Mesendoderm (in vitro differentiated cells): ENCODE measurements at places on chromosomes 16 and 17.

GRCh38 chr17:28574526-28574925 lies 2.2 kb downstream of the ALDOC start:
- DNase-seq: no peak

GRCh38 chr17:28180449-28180848 lies 138.0 kb downstream of the NLK start:
- DNase-seq: no peak

DNA sequence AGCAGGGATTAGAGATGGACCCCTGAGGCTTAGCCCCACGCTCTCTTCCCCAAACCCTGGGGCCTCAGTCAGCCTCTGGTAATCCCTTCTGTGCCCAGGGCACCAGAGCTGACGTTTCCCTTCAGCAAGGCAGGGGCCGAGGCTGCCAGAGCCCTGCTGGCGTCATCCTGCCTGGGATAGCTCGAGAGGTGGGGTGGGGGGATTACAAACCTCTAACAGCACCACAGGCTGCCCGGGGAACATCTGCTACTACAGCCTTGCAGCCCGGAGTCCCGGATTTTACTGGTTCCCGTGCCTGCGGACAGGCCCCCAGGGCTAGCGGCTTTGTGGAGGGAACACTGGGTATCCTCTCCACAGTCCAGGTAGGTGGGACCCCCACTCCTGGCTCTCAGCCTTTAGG lies at the start of gene AANAT:
AANAT (plus strand) TSS at position 238 of the 400 bp plus-strand sequence. CDS start 1,144 bp downstream, outside the sequence.
- peak; percentile 24 for DNase-seq

DNA sequence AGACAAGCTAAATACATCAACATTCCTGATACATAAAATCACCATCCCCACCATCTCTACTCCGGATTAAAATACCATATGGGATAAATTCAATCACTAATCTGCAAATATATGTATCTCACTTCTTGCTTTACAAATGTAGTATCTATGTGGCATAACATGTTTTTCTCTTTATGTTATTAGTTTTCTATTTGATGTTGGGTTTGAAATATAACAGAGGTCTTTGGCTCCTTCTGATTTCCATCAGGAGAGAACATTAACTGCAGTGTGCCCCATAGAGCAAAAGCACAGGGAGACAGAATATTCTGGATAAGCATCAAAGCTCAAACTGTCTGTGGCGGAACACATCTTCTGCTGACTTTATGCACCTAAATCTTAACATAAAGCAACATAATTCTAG lies 547.2 kb upstream of the CDH8 start:
- no peak for DNase-seq

DNA sequence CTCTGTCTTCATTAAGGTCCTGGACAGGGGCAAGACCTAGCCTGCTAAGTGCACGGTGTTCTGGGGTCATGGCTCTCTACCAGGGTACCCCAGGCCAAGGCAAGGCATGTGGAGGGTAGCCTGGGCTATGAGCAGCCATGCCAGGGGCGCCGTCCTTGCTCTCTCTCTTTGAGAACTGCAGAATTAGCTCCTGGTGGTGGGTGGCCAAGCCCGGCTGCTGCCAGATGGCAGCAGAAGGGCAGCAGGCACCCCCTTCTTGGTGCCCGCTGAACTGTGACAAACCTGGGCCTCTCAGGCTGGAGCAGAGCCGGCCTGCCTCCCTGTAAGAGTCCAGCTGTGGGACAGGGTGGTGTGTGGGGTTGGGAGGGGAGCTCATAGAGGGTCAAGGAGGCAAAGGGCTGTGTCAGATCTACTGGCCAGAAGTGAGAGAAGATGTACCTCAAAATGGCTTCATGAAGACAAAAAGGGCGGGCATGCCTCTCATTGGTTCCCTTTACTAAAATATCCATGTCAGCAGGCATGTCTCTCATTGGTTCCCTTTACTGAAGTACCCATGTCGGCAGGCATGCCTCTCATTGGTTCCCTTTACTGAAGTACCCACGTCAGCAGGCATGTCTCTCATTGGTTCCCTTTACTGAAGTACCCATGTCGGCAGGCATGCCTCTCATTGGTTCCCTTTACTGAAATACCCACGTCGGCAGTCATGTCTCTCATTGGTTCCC lies 81.7 kb upstream of the SDK2 start:
- no peak for DNase-seq

- no peak for DNase-seq
Observed at GRCh38 chr17:43801844-43802243, 21.6 kb downstream of the CFAP97D1 start.

DNA sequence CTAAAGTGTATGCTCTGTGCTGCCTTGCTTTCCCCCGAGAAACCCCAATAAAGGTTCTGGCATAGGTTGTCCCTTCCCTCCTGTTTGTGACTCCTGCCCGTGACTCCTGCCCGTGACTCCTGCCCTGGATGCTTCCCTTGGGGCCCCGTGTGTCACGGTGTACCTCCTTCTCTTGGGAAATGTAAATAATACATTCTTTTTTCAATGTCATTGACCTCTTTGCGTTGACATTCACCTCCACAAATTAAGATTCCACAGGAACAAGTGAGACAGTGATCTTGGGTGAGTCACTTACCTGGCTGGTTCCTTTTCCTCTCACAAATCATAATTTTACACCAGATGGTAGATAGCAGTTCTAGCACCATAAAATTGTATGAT lies 632 bp downstream of the CCL15 start:
- no peak for DNase-seq

GRCh38 chr16:61644736-61645135 lies 391.5 kb downstream of the CDH8 start:
- DNase-seq: no peak

DNA sequence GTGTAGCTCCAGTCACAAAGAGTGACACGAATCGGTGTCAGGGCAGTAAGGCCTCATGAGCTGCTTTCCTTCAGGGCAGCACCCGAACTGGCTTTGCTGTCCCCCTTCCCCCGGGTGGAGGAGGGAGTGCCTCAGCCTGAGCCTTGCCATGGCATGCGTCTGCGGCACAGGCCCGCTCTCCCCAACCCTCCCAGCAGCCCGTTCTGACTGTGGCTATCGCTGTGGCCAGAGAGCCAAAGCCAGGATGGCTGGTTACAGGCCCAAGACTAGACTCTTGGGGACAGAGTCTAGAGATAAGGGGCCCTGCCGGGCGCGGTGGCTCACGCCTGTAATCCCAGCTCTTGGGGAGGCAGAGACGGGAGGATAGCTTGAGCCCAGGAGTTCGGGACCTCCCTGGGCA lies 25.9 kb downstream of the CLUH start:
- no peak for DNase-seq

GRCh38 chr17:39548494-39549225 lies 59.1 kb downstream of the NEUROD2 start:
- DNase-seq: no peak

GRCh38 chr17:44795928-44796327 lies 34.2 kb downstream of the GJC1 start:
- no peak for DNase-seq

- peak; percentile 75 for DNase-seq
Observed at GRCh38 chr17:55513885-55514590, 2.8 kb upstream of the SMIM36 start.

DNA sequence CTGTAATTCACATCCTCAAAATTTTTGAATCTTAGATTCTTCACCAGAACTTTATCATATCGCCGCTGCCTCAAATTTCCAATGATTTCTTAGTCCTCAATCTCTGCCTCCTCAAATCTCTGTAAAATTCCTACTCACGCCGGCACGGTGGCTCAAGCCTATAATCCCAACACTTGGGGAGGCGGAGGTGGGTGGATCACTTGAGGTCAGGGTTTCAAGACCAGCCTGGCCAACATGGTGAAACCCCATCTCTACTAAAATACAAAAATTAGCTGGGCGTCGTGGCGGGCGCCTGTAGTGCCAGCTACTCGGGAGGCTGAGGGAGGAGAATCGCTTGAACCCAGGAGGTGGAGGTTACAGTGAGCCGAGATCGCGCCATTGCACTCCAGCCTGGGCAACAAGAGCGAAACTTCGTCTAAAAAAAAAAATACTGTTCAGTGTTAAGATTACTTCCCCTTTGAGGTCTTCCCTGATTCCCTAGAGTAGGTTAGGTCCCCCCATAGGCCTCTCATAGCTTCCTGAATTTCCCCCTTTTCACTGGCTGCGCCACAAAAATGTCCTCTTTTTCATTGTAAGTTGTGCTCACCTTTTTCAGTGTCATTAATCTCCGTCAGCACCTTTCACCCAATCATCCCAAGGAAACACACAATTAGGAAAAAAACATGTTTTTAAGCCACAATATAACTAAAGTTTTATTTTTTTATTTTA lies 919 bp upstream of the CBX1 start:
- no peak for DNase-seq

DNA sequence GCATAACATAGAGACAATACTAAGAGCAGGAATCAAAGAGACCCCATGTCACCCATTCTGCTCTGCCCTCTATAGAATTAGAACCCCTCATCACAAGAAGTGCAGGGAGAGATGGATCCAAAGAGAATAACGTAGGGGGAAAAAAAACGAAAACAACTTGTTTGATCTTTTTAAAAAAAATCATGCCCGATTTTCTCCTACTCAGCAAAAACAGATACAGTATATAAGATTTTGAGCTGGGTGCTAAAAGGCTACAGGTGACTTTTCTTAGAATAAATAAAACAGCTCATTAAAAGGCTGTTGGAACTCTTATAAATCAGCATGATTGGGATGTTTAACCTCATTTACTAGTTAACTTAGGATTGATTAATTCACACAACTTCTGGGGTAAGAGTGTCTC lies 17.4 kb downstream of the UBN1 start:
- DNase-seq: no peak

DNA sequence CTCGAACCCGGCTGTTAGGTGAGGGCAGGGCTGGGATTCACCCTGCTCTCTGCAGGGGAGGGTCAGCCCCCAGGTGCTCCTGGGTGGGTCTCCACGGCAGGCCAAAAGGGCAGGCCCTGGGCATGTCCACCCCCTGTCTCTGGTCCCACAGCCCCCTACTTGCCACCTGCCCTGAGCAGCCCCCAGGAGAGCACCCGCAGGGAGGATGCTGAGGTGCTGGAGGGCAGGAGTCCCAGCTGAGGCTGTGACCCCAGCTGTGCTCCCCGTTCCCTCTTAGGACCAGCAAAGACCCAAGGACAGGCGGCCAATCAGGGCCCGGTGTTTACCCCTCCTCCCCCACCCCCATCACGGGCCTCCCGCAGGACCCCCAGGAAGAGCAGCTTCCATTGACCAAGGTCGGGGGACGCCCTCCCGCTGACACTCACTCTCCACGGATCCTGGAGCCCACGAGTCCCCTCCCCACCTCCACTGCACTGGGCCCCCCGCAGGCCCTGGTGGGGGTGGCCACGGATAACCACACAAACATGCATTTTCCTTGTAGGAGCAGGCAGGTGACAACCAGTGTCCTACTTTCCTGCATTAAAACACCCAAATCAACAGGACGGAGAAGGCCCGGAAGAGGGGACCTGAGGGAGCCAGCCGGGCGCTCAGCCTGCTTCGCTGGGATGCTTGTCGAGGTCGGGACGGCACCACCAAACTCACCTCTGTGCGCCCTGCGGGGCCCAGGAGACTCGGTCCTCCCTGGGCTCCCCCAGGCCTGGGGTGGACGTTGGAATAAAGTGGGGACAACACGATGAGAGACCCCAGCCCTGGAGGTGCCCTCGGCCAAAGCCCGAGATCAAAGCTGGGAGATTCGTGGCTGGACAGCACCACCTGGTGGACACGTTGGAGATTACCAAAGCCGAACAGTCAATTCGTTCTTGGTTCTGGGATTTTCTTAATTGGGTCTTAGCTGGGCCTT lies 22.5 kb upstream of the ENPP7 start:
- DNase-seq: peak; percentile 46

DNA sequence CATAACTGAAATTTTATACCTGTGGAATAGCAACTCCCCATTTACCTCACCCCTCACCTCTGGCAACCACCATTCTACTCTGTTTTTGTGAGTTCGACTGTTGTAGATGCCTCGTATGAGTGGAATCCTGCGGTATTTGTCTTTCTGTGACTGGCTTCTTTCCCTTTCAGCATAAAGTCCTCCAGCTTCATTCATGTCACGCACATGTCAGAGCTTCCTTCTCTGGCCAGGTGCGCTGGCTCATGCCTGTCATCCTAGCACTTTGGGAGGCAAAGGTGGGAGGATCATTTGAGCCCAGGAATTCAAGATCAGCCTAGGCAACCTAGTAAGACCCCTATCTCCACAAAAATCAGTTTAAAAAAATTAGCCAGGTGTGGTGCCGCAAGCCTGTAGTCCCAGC lies 278.4 kb downstream of the PARN start:
- DNase-seq: no peak

DNA sequence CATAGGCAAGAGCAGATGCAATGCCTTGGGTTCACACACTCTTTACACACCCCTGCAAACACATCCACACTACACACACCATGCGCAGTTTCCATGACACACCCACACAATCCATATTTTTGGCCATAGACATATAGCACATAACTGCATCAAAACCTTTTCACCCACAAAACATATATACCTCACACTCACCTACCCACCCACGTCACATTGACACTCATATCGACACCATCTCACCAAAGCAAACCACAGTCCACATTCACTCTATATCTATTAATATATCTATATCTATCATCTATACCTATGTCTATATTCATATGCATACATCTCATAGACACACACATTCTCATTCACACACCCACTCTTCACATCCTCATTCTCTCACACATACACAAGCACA lies 246.9 kb downstream of the SHISA9 start:
- DNase-seq: no peak

GRCh38 chr17:55444471-55445441 lies 23.1 kb upstream of the MMD start:
- no peak for DNase-seq

DNA sequence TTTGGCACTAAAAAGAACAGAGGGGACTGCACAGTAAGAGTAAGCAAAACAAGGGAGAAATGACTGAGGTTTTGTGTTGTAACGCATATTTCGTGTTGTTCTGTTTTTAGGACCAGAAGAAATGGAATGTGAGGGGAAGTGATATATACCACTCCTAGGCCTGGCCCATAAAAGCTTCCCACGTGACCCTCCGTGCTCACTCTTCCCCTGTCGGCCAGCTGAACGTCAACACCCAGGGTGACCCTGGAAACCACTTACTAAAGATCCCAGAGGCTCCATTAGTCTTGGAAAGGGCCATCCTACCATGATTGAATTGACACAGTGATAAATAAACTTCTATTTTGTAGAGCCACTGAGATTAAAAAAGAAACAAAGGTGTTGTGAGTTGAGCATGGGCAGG lies 79.8 kb downstream of the HELZ start:
- DNase-seq: no peak

- no peak for DNase-seq
Observed at GRCh38 chr17:55842405-55843158, 91.7 kb downstream of the PCTP start.

DNA sequence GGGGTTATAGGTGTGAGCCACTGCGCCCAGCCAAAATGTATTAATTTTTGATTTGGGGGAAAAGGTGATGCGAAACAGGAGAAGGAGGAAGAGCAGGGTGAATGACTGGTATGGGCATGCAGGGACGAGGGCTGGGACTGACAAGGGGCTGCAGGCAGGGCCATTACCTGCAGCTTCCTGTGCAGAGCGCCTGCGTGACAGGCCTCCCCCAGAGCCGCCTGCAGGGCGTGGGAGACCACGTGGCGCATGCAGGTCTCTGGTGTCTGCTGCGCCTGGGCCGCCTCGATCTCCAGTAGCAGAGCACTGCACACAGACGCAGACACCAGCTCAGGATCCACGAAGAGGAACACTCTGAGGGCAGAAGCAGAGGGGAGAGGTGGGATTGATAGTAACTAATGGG lies 32.4 kb downstream of the PIK3R6 start:
- no peak for DNase-seq

GRCh38 chr17:80755650-80756405 lies 211.2 kb downstream of the RPTOR start:
- DNase-seq: peak; percentile 48
